ENCODE measurements at places on chromosomes 2 and 18.

DNA sequence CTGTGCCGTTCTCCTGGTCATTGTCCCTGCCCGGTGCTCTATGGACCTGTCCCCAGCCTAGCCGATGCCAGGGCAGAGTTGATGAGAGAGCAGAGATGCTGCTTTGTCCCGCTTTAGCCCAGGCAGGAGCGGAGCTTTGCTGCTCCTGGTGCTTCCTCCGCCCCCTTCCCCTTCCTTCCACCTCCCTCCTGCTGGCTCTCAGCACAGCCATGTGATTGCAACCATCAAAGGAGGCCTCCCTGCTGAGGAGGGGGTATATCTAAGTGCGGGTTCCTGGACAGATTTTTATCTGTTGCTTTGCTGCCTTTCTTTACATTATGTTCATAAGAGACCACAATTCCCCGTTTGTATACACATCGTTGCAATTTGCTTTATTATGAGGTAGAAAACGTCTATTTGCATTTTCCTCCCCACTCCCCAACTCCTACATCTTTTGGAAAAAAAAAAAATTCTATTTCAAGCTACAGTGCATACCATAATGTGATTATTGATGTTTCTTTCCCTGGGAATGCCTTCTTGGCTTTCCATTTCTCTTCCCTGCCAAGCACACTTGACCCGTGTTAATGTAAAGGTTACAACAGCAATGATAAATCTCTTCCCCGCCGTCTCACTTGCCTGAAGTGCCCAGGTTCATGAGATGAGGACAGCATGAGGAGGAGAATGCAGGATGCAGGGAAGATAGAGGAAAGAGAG lies 25.4 kb downstream of the ALPK2 start:
- no peak for DNase-seq

GRCh38 chr2:148042219-148042618 lies 21.3 kb downstream of the MBD5 start:
- no peak for DNase-seq

DNA sequence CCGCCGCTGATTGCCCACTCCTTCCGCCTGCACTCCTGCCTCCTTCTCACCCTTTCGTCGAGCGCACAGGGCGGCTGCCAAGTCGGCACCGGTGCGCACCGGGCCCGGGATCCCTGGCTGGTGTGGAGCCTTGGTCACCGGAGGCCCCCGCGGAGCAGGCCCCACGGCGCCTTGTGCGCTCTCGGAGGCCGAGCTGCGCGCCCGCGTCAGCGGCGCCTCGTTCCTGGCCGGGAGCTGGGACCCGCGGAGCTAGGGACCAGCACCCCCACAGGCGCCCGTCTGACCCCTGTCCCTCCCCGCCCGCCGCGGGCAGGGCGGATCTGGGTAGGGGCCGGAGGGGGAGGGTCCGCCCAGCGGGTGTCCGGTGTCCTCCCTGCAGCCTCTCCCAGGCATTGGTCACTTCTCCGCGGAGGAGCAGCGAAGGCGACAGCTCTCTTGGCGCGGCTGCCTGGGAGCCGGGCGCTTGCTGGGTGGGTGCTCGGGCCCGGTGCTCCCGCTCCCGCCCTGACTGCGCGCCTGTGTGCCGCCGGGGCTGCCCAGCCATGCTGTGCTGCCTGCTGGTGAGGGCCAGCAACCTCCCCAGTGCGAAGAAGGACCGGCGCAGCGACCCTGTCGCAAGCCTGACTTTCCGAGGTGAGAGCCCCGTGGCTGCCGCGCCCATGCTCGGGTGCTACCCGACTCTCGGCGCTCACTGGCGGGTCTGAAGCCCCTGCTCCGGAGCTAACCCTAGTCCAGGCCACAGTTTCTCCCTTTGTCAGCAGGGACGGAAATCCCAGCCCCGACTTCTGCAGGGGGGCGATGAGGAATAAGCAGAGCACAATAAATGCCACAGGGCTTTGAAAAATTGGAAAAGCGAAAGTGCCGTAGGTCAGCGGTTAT lies 13.2 kb downstream of the DYSF start:
- peak; percentile 26 for DNase-seq

GRCh38 chr18:39596221-39596620 lies 2030.6 kb upstream of the CELF4 start:
- no peak for DNase-seq

DNA sequence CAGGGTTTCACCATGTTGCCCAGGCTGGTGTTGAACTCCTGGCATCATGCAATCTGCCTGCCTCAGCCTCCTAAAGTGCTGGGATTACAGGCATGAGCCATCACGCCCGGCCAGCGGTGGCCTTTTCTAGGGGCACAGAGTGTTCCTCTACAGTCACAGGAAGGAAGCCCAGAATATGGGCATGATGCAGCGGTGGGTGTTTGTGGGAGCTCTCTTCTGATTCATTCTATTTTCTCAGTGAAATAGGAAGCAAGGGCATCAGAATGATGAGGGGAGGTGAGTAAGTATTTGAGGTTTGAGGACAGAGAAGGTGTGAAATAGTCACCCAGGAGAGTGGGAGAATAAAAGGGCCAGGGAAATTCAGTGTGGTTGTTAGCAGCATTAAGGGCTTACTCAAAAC lies 70.3 kb upstream of the PSME4 start:
- peak; percentile 79 for DNase-seq

DNA sequence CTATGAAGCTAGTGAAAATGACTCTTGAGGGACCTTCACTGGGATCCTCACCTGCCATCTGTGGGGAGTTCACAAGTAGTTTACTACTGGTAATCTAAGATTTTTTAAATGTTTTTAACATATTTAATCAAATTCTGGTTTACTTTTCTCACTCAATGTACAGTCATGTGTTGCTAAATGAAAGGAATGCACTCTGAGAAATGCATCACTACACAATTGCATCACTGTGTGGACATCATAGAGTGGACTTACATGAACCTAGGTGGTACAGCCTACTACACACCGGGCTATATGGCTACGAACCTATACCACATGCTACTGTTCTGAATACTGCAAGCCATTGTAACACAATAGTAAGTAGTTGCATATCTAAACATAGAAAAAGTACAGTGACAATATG lies 528.0 kb downstream of the BCL11A start:
- DNase-seq: no peak

DNA sequence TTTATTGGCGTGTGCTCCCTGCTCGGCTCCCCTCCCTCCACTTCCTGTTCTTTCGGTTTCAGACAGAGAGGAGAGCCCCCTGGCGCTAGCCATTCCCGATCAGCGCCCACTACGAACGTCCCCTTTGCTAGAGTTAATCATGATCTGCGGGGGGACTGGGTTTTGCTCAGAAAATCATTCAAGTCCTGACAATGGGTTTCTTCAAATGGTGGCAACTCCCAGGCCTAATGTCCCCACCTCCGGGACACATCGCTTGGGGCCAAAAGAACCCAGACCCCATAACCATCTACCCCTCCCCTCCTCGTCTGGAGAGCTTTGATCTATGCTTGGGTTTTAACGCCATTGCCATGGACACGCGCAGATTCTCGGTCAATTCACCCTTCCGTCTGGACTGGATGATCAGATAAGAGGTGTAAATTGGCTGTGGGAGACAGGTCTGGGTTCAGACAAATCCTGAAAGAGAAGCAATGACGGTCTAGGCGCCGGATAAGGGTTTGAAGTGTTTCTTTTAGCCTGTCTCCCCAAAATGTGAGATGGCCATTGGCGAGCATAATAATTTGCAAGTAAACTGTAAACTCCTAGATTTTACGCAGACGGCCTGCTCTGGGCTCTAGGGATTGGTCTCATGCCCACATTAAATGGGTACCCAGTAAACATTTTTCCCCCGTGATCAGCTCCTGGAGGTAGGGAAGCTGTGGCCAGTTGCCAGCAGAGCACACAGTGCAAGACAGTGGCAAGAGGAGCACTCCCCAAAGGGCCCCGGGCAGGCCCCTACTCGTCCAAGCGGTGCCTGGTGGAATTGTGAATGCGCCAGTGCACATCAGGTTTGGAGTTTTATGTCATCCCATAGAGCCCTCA lies 4.7 kb downstream of the NRP2 start:
- DNase-seq: no peak

DNA sequence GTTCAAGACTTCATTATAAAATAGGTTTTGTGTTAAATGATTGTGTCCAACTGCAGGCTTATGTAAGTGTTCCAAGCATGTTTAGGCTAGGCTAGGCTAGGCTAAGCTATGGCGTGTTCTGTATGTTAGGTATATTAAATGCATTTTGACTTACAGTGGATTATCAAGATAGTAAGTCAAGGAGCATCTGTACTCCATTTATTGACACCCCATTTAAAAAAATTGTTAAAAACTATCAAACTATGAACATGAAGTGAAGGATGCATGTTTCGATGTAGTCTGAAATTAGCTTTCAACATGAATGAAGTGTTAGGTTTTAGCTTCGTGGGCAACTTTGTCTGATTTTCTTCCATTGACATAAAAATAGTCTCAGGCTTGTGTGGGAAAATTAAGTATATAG lies 290.5 kb downstream of the PARD3B start:
- DNase-seq: no peak

GRCh38 chr2:27849558-27850205 lies 40.5 kb downstream of the RBKS start:
- DNase-seq: no peak

DNA sequence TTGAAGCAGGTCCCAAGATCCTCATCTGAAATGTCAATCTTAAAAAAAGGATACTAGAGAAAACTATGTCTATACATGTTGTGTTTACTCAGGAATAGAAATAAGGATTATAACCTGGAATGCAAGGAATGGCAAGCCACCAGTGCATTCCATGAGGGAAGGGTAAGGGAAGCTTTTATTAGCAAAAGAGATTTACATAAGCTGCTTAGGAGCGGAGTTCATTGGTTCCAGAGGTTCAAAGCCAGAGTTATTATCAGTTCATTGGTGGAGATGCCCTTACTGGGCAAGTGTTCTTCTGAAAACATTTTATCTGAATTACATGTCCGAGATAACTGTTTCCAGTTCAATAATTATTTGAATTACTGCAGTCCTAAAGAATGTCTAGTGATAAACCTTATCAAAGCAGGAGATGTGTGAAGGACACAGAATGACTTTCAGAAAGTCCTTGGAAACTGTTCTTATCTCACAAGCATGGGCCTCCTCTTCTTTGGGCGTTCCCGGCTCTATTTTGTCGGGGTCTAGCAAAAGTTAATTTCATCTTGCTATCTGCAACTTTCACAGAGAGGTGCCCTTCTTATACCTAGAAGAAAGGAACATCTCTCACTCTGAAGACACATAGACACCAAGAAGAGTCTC lies 23.5 kb downstream of the COMMD1 start:
- no peak for DNase-seq

DNA sequence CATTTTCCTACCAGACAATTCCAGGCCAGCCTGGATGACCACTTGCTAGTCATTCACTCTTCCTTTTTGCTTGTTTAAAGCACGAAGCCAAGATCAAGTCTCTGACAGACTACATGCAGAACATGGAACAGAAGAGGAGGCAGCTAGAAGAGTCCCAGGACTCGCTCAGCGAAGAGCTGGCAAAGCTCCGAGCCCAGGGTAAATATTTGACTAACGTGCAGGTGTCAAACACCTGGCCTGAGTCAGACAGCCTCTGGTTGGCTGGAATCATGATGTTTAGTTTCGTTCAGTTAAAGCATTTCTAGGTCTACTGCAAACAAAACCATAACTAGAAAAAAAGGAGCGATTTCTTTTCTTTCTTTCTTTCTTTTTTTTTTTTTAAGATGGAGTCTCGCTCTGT lies 44.2 kb upstream of the LYPD6B start:
- DNase-seq: no peak

- no peak for DNase-seq
Observed at GRCh38 chr2:144504218-144504641, 15.7 kb downstream of the ZEB2 start.

DNA sequence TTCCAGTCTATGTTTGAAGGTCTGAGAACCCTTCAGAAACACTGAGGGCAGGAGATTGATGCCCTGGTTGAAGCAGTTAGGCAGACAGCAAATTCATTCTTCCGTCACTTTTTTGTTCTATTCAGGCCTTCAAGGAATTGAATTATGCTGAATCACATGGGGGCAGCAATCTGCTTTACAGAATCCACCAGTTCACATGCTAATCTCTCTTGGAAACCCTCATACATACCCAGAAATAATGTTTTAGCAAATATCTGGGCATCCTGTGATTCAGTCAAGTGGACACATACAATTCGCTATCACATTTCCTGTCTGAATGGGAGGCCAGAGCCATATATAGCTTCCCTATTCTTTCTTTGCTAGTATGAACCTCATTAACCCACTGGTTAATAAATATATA lies 301.4 kb upstream of the CNTNAP5 start:
- DNase-seq: no peak

GRCh38 chr2:143968860-143969259 lies 551.1 kb downstream of the ZEB2 start:
- DNase-seq: no peak

GRCh38 chr2:67712484-67712883 lies 315.4 kb downstream of the ETAA1 start:
- DNase-seq: no peak

All from stimulated activated CD4-positive, alpha-beta T cell treated with anti-CD3 and anti-CD28 coated beads, Interleukin-15, amount 100 ng/mL, for 24 hours (primary cell).